ENCODE measurements at places on chromosomes 4 and X. TPM values are rescaled to one million over a fixed set of nuclear protein-coding genes. Genes with fewer than 3 reads are reported as not detected.

LNX1 gene
- 3.4 TPM for total RNA-seq

WNK3 gene
- 11.9 TPM for total RNA-seq

CSAG2 gene
- total RNA-seq: not detected

NXF2B gene
- total RNA-seq: not detected

ASB12 gene
- not detected for total RNA-seq

TAPT1 gene
- 29.4 TPM for total RNA-seq

RAB33A gene
- total RNA-seq: 0.50 TPM

GRCh38 chr4:185637163-185637875, 102.0 kb upstream of the PDLIM3 start:
- no peaks in the 10 kb centered on the region for H3K27me3 ChIP-seq
- no peak overlapping the region for H3K4me3 ChIP-seq
- DNase-seq: no peak
- no peak overlapping the region for H3K27ac ChIP-seq
- no peaks in the 10 kb centered on the region for H3K36me3 ChIP-seq

- no peak overlapping the region for H3K4me3 ChIP-seq
- H3K27me3 ChIP-seq: no peaks in the 10 kb centered on the region
- no peak for DNase-seq
- H3K4me1 ChIP-seq: no peaks in the 10 kb centered on the region
These were observed 2.8 kb upstream of the TLR8 start for GRCh38 chrX:12903646-12904045.

DNA sequence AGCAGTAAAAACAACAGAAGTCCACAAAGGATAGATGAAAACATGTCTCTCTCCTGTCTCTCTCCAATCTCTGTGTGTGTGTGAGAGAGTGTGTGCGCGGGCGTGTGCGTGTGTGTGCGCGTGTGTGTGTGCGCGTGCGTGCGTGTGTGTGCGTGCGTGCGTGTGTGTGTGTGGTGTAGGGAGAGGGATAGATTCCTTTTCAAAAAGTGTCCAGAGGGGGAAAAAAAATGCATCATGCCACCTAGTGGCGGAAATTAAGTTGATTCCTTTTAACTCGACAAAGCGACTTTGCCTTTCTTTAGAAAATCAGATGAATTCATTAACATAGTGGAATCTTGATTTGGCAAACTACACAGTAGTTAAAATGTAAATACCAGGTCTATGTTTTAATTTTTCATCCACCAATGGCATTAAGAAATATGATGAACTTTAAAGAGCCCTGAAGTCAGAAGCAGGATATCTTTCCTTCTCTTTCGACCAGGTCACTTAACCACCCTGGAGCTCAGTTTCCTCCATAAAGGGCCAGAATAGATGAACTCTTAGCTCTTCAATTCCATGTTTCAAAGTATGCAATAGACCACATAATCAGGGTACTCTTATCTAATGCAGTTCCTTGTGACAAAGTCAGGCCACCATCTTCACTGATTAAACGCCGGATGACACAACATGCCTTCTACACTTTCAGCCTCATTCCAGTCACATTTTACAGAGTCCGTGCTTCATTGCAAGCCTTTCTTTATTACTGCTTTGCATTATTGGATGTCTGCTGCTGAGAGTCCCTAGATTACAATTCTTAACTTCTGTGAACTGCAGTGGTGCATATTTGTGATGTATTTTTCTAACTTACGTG, 162.8 kb downstream of the FBXO8 start:
- H3K4me3 ChIP-seq: no peak overlapping the region
- peak; percentile 43 for DNase-seq
- no peaks in the 10 kb centered on the region for H3K36me3 ChIP-seq
- no peaks in the 10 kb centered on the region for H3K27me3 ChIP-seq
- no peaks in the 10 kb centered on the region for H3K4me1 ChIP-seq

DNA sequence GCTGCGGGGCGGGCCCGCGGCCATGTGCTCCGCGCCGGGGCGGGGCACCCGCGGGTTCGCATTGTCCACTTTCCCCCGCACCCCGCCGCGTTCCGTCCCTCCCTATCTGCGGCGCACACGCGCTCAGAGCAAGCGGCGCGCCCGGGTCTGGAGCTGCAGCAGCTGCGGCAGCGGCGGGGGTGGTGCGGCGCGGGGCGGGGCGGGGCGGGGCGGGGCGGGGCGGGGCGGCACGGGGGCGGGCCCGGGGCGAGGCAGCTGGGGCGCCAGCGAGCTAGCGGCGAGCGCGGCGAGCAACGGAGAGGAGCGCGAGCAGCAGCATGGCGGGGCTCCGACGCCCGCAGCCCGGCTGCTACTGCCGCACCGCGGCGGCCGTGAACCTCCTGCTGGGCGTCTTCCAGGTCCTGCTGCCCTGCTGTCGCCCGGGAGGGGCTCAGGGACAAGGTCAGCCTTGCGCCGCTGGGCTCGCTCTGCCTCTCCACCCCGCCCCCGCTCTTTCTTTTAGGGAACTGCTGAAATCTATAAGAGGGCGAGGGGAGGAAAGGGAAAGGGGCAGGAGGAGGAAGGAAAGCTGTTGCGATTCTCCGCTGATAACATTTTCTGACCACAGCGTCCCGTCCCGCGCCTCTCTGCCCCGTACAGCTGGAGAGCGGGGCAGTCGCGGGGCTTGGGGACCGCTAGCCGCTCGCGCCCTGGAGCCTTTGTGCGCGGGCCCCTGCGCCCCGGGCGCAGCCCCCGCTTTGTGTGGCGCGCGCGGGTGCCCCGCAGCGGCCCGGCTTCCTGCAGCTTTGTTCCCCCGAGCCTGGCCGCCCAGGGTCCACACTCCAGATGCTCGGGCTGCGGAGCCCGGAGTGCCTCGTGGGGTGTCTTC, at the start of gene TMEM131L:
Gene TMEM131L, plus strand, starts transcription at position 280 of the 868 bp plus-strand sequence. Its CDS starts 38 bp downstream, at position 318.
- H3K36me3 ChIP-seq: no peaks in the 10 kb centered on the region
- H3K4me3 ChIP-seq: peak within 1 kb of the TSS; percentile 65
- DNase-seq: peak; percentile 89
- H3K4me1 ChIP-seq: peaks cover 4% of the 10 kb centered on the region
- H3K27ac ChIP-seq: peak within 1 kb of the TSS; percentile 99

DNA sequence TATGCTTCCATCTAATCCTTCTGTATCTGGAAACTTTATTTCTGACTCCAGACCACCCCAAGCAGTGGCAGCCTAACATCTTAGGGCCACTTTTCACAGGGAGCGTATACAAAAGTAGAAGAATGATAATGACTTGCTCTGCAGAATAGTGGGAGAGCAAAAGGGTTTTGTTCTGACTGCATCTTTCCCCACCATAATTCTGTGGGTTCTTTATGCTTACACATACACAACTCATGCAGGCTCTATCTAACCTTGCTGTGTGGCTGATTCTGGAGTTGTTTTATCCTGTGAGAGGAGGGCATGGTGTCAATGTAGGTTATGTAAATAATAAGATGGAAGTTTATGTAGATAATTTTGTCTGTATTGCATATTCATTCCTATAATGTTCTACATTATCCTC, 42.4 kb upstream of the NDNF start:
- no peak for DNase-seq
- H3K4me1 ChIP-seq: no peaks in the 10 kb centered on the region
- H3K36me3 ChIP-seq: no peaks in the 10 kb centered on the region
- H3K27ac ChIP-seq: no peak overlapping the region
- peaks cover 9% of the 10 kb centered on the region for H3K27me3 ChIP-seq

GRCh38 chrX:670645-671044, 40.1 kb downstream of the SHOX start:
- no peak overlapping the region for H3K4me3 ChIP-seq
- DNase-seq: no peak
- no peaks in the 10 kb centered on the region for H3K27me3 ChIP-seq
- no peaks in the 10 kb centered on the region for H3K4me1 ChIP-seq

DNA sequence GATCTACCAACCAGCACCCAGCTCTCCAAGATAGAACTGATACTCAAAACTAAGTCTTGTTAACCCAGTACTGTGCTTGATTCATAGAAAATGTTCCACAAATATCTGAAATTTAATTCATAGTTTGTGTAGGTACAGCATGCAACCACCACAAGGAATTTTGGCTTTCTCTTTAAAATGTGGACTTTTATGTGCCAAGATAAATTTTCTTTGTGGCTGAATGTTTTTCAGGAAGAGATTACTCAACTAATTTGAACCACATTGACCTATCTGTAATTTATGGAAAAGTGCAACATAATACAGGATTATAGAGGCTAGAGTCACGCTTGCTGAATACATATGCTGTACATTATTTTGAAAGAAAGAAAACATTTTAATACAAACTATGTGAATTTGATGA, 730.8 kb downstream of the IL1RAPL1 start:
- H3K4me1 ChIP-seq: no peaks in the 10 kb centered on the region
- H3K27me3 ChIP-seq: no peaks in the 10 kb centered on the region
- no peaks in the 10 kb centered on the region for H3K36me3 ChIP-seq
- H3K27ac ChIP-seq: no peak overlapping the region
- DNase-seq: no peak

- no peak for DNase-seq
- H3K27ac ChIP-seq: no peak overlapping the region
- no peak overlapping the region for H3K4me3 ChIP-seq
- H3K4me1 ChIP-seq: no peaks in the 10 kb centered on the region
- H3K36me3 ChIP-seq: no peaks in the 10 kb centered on the region
These were observed 168.2 kb downstream of the ZNF518B start for GRCh38 chr4:10288830-10289537.

GRCh38 chr4:112674376-112674775, 37.4 kb downstream of the LARP7 start:
- H3K36me3 ChIP-seq: no peaks in the 10 kb centered on the region
- H3K27me3 ChIP-seq: no peaks in the 10 kb centered on the region
- no peaks in the 10 kb centered on the region for H3K4me1 ChIP-seq
- H3K27ac ChIP-seq: no peak overlapping the region

GRCh38 chr4:113248320-113248719, 198.9 kb downstream of the ANK2 start:
- no peaks in the 10 kb centered on the region for H3K27me3 ChIP-seq
- no peak overlapping the region for H3K27ac ChIP-seq
- H3K36me3 ChIP-seq: no peaks in the 10 kb centered on the region
- no peak overlapping the region for H3K4me3 ChIP-seq

- no peak for DNase-seq
- H3K36me3 ChIP-seq: no peaks in the 10 kb centered on the region
- no peak overlapping the region for H3K27ac ChIP-seq
- no peaks in the 10 kb centered on the region for H3K27me3 ChIP-seq
These were observed 129.1 kb downstream of the EGF start for GRCh38 chr4:110041735-110042134.

GRCh38 chr4:106358899-106359298, 9.7 kb downstream of the GIMD1 start:
- H3K4me3 ChIP-seq: no peak overlapping the region
- no peak overlapping the region for H3K27ac ChIP-seq
- DNase-seq: no peak
- H3K4me1 ChIP-seq: no peaks in the 10 kb centered on the region
- no peaks in the 10 kb centered on the region for H3K36me3 ChIP-seq
- no peaks in the 10 kb centered on the region for H3K27me3 ChIP-seq

DNA sequence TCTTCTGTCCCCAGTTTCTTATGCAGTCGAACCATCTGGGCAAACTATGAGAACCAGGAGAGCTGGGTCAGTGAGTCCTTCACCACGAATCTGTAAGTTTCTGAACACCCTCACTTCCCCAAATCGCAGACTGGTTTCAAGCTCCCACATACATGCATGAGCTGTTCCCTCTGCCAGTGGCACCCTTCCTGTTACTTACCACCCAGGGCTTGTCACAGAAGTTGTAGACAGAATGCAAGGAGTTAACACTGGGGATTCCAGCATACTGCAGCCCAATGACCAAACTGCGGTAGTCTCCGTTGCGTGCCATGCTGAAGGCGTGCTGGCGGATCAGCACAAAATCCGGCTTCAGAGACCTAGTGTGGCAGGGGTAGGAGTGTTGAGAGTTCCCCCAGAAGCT, 14.6 kb downstream of the SYN1 start:
- no peak overlapping the region for H3K4me3 ChIP-seq
- no peaks in the 10 kb centered on the region for H3K36me3 ChIP-seq
- DNase-seq: no peak
- H3K27ac ChIP-seq: no peak overlapping the region

DNA sequence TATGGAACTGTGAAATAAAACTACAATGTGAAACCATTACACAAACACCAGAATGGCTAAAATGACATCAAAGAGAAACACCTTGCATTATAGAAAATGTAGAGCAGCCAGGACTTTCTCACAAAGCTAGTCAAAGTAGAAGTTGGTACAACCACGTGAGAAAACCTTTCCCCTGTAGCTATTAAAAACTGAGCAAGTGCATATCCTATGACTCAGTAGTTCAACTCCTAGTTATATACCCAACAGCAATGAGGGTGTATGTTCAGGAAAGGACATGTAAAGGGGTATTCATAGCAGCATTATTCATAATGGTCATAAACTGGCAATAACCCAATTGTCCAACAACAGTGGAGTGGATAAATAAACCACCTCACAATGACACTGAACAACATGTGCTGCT, 177.5 kb upstream of the NUDT10 start:
- H3K27me3 ChIP-seq: no peaks in the 10 kb centered on the region
- H3K4me1 ChIP-seq: no peaks in the 10 kb centered on the region
- no peaks in the 10 kb centered on the region for H3K36me3 ChIP-seq

DNA sequence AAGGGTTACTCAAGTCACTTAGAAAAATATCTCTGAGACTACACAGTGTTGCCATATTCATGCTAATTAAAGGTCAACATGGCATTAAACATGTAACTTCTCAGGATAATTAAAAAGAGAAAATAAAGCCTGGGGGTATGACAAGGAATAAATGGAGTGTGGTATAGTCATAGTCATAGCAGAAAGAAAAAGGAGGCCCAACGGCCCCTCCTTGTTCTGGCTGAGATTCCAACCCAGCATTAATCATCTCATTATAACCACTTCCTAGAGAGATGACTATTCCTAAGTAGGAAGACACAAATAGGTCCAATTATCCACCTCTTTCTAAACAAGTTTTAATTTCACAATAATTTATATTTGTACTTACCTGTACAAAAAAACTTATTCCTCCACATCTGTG, 778.4 kb upstream of the AADAT start:
- DNase-seq: no peak
- H3K4me1 ChIP-seq: no peaks in the 10 kb centered on the region
- H3K27ac ChIP-seq: no peak overlapping the region
- H3K27me3 ChIP-seq: no peaks in the 10 kb centered on the region

GRCh38 chr4:27278615-27279375, 418.2 kb downstream of the STIM2 start:
- H3K36me3 ChIP-seq: no peaks in the 10 kb centered on the region
- no peak overlapping the region for H3K4me3 ChIP-seq
- DNase-seq: no peak
- peaks cover 7% of the 10 kb centered on the region for H3K27me3 ChIP-seq
- H3K27ac ChIP-seq: no peak overlapping the region

DNA sequence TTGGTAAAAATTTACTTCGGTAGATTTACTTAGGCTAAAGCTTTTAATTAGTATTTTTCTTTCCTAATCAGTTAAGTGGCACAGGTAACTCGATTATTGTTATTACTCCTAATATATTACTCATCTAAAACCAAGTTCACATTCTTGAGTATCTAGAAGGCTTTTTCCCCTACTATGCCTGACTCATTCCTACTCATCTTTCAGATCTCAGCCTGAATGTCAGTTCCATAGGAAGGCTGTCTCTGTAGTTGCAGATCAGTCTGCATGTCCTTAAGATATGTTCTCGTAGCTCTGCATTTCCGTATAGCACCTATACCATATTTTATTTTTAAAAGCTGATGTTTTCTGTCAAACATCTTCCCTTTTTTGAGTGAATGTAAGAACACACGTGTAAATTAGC, 5.9 kb upstream of the FAM184B start:
- DNase-seq: no peak
- H3K27me3 ChIP-seq: peaks cover 2% of the 10 kb centered on the region
- H3K36me3 ChIP-seq: no peaks in the 10 kb centered on the region
- H3K27ac ChIP-seq: no peak overlapping the region
- H3K4me3 ChIP-seq: no peak overlapping the region

All from liver (tissue), 10 donors.